ENCODE measurements at places on chromosomes 3 and 15.

DNA sequence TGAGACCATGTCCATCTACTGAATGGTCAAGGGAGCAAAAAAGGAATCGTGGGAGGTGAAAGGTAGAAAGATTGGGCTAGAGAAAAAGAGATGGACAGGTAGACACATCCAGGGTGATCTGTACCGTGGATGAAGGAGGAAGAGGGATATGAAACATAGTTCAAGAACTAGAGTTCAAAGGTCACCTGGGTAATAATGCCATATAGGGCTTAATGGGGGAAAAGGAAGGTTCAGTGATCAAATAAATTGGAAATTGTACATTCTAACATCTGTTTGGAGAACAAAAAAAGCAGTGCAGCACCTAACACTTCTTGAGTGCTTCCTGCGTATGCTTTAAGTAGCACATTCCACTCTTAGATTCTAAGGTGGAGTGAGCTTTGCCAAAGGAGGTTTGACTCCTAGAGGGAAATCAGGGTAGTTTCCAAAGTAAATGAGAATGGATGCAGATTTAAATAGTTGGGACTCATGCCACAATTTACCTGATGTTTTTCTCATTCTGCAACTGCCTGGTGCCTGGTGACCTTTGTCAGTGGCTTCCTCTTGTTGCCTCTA lies 46.6 kb downstream of the MITF start:
- H3K27me3 ChIP-seq = no peaks in the 10 kb centered on the region
- no peaks in the 10 kb centered on the region for H3K4me1 ChIP-seq
- no peak for DNase-seq
- H3K4me3 ChIP-seq = no peak overlapping the region

- H3K4me1 ChIP-seq = no peaks in the 10 kb centered on the region
- no peaks in the 10 kb centered on the region for H3K36me3 ChIP-seq
- H3K4me3 ChIP-seq = no peak overlapping the region
- no peaks in the 10 kb centered on the region for H3K27me3 ChIP-seq
- H3K27ac ChIP-seq = no peak overlapping the region
Measured at GRCh38 chr3:176697284-176697889, 499.9 kb downstream of the TBL1XR1 start.

- H3K36me3 ChIP-seq = no peaks in the 10 kb centered on the region
- no peaks in the 10 kb centered on the region for H3K4me1 ChIP-seq
- H3K4me3 ChIP-seq = no peak overlapping the region
- no peak for DNase-seq
Measured at GRCh38 chr15:45498701-45499100, 23.9 kb downstream of the SLC30A4 start.

- peaks cover 5% of the 10 kb centered on the region for H3K4me1 ChIP-seq
- no peaks in the 10 kb centered on the region for H3K27me3 ChIP-seq
- DNase-seq = no peak
- H3K27ac ChIP-seq = no peak overlapping the region
- H3K4me3 ChIP-seq = no peak overlapping the region
- H3K36me3 ChIP-seq = no peaks in the 10 kb centered on the region
Measured at GRCh38 chr3:171358181-171358880, 101.9 kb downstream of the TNIK start.

DNA sequence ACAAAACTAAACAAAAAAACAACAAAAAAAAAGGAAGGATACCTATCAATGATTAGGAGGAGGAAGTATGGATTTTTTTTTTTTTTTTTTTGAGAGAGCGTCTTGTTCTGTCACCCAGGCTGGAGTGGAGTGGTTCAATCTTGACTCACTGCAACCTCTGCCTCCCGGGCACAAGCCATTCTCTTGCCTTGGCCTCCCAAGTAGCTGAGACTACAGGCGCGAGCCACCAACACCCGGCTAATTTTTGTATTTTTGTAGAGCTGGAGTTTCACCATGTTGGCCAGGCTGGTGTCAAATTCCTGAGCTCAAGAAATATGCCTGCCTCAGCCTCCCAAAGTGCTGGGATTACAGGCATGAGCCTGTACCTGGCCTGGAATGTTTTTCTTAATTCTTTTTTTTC lies 195.8 kb downstream of the CBLB start:
- peaks cover 65% of the 10 kb centered on the region for H3K36me3 ChIP-seq
- H3K4me3 ChIP-seq = no peak overlapping the region
- no peaks in the 10 kb centered on the region for H3K27me3 ChIP-seq
- DNase-seq = no peak
- peaks cover 4% of the 10 kb centered on the region for H3K4me1 ChIP-seq

GRCh38 chr15:64180235-64180824 lies 17.5 kb upstream of the PPIB start:
- no peak for DNase-seq
- peaks cover 1% of the 10 kb centered on the region for H3K4me1 ChIP-seq
- peak overlapping the region; percentile 0 for H3K27ac ChIP-seq
- H3K36me3 ChIP-seq = peaks cover 21% of the 10 kb centered on the region

GRCh38 chr3:40254891-40255290 lies 54.6 kb upstream of the EIF1B start:
- H3K4me3 ChIP-seq = no peak overlapping the region
- no peak overlapping the region for H3K27ac ChIP-seq
- no peak for DNase-seq

DNA sequence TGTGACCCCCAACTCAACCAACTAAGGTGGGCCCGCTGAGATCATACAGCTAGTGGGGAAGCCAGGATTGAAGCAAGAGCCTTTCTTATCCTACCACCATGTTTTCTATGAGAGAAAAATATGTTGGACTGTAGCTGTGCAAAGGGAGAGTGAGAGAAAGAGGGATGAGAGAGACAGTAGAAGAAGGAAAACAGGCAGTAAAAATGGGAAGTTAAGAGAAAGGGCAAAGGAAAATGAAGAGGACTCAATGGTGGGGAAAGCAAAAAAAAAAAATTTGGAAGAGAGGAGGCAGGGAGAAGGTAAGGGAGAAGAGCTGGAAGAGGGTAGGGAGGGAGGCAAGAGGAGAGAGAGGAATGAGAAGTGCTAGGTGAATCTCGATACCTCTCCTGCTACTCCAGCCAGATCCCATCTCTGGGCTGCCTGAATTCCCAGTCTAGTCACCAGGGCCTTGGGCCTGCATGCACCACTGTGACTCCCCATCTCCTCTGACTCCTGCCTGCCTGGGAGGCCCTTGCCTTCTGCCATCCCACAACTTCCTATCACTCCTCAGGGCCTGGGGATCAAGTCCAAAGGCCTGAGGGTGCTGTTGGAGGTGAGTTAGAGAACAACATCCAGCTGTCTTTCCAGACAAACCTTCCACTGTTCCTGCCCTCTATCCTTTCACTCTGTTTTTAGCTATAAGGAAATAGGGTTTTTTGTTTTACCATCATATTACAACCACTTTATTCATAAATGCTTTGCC lies 15.7 kb downstream of the FAM81A start:
- no peaks in the 10 kb centered on the region for H3K4me1 ChIP-seq
- no peak overlapping the region for H3K27ac ChIP-seq
- H3K27me3 ChIP-seq = peaks cover 11% of the 10 kb centered on the region

- peaks cover 16% of the 10 kb centered on the region for H3K4me1 ChIP-seq
- H3K36me3 ChIP-seq = no peaks in the 10 kb centered on the region
- DNase-seq = peak; percentile 21
- H3K4me3 ChIP-seq = peak within 1 kb of the TSS; percentile 51
Measured at GRCh38 chr15:99104788-99105513, at the start of gene SYNM. TSS of gene SYNM (plus strand) at chr15:99105080. CDS start at chr15:99105200, 120 bp downstream.
